ENCODE measurements at places on chromosomes 12 and 14.

- DNase-seq = no peak
These were observed 163.6 kb upstream of the PLEKHG7 start for GRCh38 chr12:92539110-92539749.

DNA sequence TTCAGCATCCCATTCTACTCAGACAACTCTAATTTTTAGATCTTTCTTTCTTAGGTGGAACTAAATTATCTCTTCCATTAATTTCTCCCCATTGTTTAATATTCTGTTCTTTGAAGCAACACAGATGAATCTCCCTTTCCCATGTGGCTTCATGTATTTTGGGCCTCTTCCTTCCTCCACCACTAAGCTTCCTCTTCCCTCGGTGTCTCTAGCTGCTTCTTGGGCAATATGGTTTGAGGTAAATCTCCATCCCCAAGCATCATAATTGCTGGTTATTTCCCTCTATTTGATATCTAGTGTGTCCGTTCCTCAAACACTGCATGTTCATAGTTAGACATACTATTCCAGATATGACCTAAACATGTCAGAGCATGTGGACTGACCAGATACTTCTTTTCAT lies 119.2 kb downstream of the PELI2 start:
- no peak for DNase-seq

GRCh38 chr14:49545716-49546115 lies 40.5 kb downstream of the RPS29 start:
- DNase-seq = no peak

DNA sequence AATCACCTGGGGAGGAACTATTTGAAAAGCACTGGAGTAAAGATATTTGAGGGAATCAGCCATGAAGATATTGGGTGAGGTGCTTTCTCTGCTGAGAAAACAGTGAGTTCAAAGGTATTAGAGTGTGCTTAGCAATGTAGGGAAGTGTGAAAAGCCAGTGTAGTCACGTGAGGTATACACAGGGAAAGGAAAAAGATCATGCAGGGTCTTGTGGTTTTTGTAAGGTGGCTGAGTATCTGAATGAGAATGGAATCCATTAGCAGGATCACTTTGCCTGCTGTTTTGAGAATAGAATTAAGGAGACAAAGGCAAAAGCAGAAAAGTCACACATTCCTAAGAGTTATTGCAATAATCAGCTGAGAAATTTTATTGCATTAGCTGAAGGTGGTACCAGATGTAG lies 193.0 kb downstream of the PIK3C2G start:
- no peak for DNase-seq

GRCh38 chr12:132161796-132162507 lies 17.7 kb downstream of the NOC4L start:
- DNase-seq = no peak

DNA sequence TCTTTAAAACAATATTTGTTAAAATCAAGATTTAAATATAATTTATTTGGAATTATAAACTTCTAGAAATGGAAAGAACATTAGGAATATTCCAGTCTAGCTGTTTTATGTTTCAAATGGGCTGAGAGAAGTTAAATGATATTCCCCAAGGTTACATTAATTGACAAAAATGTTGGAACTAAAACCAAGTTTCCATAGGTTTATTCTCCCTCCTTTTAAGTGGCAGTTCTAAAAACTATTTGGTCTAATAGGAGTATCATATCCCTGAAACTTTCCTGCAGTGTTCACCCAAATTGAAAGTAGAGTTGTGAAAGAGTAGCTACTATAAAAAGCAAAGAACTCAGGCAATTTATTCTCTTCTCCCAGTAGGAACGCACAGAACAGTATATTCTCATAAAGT lies 1185.5 kb downstream of the LRFN5 start:
- no peak for DNase-seq

DNA sequence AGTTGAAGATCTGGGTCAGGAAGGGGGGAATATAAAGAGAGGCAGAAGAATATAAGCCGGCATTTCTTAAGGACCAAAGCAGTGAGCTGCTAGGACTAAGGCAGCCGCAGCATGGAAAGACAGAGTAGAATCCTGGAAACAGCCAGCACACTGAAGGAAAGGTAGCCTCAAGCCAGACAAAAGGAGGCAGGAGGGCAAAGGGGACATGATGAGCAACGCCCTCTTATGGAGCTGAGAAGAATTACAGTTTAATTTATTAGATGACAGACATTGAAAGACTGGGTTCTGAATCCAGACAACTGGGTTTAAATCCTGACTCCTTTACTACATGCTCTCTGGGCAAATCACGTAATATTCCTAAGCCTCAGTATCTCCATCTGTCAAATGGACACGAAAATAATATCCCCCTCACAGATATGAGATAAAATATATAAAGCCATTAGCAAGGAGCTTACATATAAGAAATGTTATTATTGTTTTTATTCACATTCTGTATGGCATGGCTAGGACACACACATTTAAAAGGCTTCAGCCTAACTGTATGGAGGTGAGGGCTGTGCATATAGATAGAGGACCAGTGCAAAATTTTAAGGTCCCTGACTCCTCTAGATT lies 8.1 kb upstream of the PCED1B start:
- DNase-seq = no peak

All from NCI-H2227 treated with DMSO at 0.1 percent for 48 hours (cell line).